EL (cell line): ENCODE measurements at places on chromosomes 3 and 15.

DNA sequence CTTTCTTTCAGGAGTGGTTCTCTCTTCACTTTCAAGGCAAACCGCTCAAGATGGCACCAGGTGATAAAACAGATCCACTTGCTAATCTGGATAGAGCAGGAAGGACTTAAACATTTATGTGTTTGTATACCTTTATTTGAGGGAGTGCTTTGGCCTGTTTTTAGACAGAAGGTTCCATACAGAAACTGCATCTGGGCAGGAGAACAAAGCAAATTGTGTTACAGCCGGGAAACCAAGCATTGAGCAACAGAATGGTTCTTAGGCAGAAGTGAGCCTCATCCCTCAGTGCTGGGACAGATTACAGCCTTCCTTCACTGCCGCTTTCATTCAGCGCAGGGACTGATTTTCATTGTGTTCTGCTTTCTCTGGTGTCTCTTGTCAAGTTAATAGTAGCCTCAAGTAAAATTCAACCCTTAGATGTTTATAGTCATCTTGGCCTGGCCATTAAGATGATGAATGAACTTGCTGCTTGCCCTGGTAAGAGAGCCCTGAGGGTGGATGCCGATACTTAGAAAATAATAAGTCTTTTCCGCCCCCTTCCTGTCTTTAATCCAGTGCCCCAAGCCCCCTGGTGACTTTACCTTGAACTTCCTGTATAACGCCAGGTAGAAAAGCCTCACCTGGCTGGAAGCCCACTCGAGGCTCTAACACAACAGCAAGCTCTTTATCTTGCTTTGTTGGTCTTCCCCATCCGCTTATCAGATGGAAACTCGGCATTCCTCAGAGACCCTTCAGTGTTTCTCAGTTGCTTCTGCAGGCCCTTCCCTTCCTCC, 168.0 kb upstream of the CTDSPL start:
- DNase-seq: no peak

DNA sequence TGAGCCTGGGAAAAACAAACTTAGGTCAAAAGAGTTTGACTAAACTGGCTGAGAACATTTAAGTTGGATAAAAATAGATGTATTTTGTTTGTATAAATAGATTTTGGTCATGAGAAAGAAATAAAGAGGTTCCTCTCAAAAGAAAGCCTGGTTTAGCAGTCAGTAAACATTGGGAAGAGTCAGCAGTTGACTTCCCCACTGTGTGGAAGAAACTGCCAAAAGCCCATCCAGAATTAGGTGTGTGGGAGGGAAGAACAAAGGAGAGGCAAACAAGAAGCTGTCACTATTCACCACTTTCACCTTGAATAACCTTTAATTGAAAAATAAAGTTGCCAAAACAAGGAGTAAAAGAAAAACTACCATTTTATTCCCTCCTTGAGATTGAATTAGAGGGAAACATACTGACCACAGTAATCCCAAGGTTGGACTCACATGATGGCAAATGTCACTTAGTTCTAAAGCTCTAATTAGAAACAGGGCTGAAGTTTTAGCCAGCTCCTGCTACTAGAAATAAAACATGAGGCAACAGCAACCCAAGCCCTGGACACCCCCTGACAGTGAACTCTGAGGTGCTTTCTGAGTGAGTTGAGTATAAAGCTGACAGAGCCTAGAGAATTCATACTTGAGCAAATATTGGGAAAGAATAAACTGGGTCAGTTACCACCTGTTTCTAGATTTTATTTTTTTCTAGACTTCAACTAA, 139.3 kb downstream of the SERPINI1 start:
- DNase-seq: no peak

GRCh38 chr15:57652481-57652880, 54.0 kb upstream of the POLR2M start:
- DNase-seq: no peak

DNA sequence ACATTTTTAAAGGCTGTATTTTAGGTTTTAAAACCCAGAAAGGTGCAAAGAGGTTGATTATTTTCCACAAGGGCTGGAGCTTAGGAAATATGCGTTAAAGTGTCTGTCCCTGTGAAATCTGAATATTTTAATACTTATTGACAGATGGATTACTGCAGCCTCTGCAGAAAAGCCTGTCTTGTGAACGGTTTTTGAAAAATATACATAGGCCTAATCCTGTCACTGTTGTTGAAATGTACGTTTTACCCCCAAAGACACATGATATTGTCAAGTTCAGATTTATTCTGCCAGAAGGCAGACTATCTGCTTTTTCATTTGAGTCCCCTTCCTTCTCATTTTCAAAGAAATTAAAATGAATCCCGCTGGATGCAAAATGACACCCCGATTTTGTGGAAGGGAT, 2.2 kb upstream of the BCL6 start:
- DNase-seq: no peak

DNA sequence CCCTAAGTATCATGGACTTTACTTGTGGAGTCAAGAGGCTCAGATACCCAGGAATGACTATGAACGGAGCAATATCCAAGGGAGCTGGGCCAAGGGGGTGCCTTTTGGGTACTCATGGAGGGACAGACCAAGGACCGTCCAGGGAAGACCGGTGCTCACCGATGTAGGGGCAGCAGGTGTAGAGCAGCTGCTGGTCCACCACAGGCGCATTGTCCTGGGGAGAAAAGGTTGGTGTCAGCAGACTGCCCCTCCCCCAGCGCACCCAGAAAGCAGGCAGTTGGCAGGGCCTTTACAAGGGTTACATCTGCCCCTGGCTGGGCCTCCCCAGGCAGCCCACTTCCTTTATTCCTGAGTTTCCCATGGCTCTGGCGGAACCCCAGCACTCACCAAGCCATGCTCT, 7.5 kb downstream of the CDAN1 start:
- DNase-seq: no peak

- no peak for DNase-seq
Measured at GRCh38 chr3:414063-414462, 217.5 kb downstream of the CHL1 start.

GRCh38 chr3:105255350-105255749, 111.4 kb upstream of the ALCAM start:
- no peak for DNase-seq

DNA sequence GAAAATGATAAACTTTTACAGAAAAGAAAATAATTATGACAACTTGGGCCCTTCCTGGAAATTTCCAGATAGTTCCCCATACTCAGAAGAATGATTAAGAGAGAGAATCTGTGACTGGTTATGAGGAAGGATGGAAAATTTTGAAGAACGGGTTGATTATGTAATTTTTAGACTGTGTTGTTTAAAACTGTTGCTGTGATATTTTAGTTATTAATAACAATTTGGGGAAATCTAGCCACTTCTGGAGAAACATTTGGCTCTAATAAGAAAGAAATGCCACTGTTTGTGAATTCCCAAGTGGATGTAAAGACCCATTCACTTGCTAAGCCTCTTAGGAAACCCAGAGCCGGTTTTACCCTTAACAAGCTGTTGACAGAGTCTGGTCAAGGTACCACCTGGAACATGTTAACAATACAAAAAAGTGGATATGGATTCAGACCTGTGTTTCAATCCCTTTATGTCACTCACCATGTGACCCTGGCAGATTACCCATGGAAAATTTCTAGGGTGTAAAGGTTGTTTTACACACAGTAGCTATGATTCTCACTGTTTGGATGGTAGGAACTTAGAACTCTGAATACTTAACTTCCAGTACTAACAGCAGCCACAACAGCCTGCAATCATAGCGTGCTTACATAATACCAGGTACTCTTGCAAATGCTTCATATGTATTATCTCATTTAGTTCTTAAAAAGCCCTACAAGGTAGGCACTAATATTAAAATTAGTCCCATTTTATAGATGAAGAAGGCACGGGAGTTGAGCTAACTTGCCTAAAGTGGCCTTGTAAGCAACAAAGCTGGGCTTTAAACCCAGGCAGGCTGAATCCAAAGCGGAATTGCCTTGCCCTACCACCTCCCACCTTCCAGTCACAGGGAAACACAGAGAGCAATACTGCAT, 32.0 kb downstream of the ZBTB38 start:
- DNase-seq: no peak

GRCh38 chr3:119559441-119559963, at the start of gene CD80:
CD80 (minus strand) TSS chr3:119559614; CDS start chr3:119557728, 1,886 bp downstream.
- DNase-seq: peak; percentile 45

DNA sequence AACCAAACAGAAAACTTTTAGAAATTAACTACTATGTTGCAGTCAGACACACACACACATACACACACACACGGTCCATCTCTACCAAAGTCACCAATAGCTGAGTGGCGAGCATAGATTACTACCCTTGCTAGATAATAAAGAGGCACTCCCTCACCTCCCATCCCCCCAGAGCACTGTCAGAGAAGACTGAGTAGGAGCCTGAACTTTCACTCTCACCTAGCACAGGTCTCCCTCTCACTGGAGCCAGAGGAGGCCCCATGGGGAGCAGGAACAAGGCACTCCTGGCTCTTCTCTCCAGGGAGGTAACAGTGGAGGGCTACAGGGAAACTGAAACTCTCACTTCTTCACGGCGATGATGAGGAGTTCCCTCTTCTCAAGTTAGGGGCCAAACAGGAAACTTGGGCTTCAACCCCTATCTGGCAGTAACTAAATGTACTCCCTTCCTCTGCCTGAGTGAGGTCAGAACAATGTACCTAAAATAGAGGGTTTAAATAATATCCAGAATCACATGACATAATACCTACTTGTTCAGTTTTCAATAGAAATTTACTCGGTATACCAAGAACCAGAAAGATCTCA, 975.3 kb upstream of the GBE1 start:
- no peak for DNase-seq

- peak; percentile 55 for DNase-seq
Measured at GRCh38 chr15:70748281-70748747, 15.0 kb downstream of the UACA start.

DNA sequence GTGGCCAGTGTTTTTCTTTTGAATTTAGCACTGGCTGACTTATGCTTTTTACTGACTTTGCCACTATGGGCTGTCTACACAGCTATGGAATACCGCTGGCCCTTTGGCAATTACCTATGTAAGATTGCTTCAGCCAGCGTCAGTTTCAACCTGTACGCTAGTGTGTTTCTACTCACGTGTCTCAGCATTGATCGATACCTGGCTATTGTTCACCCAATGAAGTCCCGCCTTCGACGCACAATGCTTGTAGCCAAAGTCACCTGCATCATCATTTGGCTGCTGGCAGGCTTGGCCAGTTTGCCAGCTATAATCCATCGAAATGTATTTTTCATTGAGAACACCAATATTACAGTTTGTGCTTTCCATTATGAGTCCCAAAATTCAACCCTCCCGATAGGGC, 43.5 kb downstream of the AGTR1 start:
- no peak for DNase-seq

GRCh38 chr15:62850318-62850717, 192.2 kb upstream of the TPM1 start:
- DNase-seq: no peak

DNA sequence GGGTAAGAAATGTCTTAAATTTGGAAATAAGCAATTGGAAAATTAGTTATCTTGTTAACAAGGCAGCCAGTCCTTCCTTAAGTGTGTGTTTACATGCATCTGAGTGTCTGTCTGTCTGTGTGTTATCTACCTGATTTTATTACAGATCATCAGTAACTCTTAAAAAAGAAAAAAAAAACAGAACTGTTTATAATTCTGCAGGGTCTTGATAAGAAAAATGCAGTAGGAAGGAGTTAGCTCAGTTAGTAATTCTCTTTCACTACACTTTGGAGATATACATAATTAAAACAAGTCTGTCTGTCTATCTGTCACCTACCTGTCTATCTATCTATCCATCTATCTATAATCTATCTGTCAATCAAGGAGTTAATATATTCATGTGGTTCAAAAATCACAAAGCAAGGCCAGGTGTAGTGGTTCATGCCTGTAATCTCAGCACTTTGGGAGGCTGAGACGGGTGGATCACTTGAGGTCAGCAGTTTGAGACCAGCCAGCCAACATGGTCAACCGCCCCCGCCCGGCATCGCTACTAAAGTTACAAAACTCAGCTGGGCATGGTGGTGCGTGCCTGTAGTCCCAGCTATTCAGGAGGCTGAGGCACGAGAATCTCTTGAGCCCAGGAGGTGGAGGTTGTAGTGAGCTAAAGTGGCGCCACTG, 135.5 kb upstream of the SGO1 start:
- no peak for DNase-seq

GRCh38 chr3:41002104-41002503, 197.2 kb upstream of the CTNNB1 start:
- no peak for DNase-seq

GRCh38 chr3:162398554-162398953, 901.9 kb downstream of the OTOL1 start:
- no peak for DNase-seq

DNA sequence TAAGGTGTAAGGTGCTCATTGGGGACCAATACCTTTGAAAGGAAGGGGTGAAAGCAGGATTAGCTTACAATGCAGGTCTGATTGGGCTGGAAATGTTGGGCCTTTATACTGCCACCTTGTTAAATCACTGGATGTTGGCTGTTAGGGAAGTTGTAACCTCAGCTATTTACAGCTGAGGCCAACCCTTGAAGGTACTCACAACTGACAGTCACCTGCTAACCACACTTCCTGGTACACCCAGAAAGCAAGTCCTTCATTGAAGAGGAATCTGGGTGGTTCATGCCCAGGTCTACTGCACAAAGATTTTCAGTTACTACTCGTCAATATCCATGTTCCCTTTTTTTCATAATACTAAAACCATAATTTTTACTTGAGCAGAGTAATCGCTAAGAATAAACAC, 65.4 kb upstream of the CLDN18 start:
- DNase-seq: no peak

GRCh38 chr3:190051641-190052040, 69.1 kb downstream of the P3H2 start:
- DNase-seq: no peak

GRCh38 chr3:100407977-100408532, 6.7 kb downstream of the LNP1 start:
- DNase-seq: no peak

DNA sequence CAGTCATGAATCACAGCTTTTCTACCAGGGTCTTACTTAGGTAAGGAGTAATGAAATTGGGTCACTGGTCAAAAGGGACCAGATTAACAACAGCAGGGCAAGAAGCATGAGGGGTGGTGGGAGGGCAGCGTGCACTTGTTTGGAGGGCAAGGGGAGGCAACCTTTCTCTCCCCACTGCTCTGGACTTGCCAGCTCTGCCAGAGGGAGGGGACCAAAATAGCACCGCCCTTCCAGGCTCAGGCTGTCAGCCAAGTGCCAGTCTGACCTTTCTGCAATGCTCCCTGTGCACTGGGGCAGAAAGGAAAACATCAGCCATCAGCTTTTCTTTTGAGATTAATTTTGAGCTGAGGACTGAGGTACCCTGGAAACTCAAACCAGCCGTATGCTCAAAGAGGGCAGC, 4.5 kb upstream of the ULK3 start:
- DNase-seq: no peak

DNA sequence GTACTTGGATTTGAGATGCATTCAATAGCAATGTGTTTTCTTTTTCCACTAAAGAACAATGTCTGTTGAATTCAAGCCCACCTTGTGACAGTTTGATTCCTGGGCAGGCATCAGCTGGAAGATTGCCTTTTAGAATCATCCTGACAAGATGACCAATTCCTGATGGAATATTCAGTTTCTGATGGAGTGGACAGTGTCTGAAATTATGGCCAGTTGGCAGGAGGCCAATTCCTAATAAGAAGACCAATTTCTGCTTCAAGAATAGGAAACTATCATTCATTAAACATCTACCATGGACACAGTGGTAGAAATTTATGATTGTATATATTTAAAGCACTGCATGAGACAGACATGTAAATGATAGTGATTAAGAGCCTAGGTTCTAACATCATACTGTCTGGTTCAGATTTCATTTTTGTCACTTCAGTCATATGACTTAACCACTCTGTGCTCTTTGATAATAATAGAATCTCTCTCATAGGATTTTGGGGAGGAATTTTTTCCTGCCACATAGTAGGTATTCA, 133.6 kb downstream of the CLSTN2 start:
- no peak for DNase-seq
